Left colon (tissue), 2 donors: ENCODE measurements at places on chromosomes 3 and 15.

- no peak for DNase-seq
Observed at GRCh38 chr3:169581633-169582032, 81.9 kb downstream of the MECOM start.

- DNase-seq: no peak
Observed at GRCh38 chr3:23754215-23754614, 51.5 kb upstream of the UBE2E1 start.

GRCh38 chr3:115638241-115638640 lies 14.9 kb downstream of the GAP43 start:
- DNase-seq: no peak

GRCh38 chr3:155548195-155548594 lies 196.7 kb downstream of the PLCH1 start:
- DNase-seq: no peak

- no peak for DNase-seq
Observed at GRCh38 chr15:35722501-35722900, 176.5 kb upstream of the DPH6 start.

DNA sequence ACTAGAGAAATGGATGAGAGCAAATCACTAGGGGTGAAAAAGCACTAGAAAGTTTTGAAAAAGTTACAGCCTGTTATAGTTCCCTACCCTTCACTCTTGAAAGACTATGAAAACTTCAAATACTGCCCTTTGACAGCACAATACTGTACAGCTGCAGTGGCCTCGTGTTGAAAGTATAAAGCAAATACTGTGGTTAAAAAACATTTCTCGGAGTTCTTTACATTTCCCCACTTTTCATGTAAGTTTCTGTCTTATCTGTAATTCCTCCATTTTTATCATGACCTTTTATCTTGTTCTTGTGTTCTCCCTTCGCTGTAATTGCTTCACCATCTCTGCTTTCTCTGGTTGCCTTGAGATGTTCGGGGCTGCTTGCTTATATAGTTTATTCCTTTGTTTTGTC lies 423.8 kb upstream of the CFAP20DC start:
- DNase-seq: no peak

DNA sequence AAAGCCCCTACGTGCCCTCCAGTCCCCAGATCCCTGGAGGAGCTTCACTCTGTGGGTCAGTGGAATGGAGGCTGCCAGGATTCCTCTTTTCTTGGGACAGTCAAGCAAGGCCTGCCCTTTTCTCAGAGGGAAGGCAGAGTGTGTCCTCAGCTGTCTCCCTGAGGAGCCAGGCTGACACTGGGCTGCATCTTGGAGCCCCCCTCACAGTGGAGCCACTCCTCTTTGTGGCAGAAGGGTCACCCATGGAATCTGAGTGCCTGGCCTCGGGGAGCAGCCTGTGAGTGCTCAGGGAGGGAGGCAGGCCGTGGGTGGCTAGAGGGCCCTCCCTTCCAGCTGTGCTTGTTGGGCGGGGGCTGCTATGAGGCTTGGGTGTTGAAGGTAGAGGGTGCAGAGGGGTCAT lies 41.2 kb downstream of the BOC start:
- no peak for DNase-seq

GRCh38 chr15:70147178-70147760 lies 49.6 kb upstream of the TLE3 start:
- DNase-seq: no peak

DNA sequence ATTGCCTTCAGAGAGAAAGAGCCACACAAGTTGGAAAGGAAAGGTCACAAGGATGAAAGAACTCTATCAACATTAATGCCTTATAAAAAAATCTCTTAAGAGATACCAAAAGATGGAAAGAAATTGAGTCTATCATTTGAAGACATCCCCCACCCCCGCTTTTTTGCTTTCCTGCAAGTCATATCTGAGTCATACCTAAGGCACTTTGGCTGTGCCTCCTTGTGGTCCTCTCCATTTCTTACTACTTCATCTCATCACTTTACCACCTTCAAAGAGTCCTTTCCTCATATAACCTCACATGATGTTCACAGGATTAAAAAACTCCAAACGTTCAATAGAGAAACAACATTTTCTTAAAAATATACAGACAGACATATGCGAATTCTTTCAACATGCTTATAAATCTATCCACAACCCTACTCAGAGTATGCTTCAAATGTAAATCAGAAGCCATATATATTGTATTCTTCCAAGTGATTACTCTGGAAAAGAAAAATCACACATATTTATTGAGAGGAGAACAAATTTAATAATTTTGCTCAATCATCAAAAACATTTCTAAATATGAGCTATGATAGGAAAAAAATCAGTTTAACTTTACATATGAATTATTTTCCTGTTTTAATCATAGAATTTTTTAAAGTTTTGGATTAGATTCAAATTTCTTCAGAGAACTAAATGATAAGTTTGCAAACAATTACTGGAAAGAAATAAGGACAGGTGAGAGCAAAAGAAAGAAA lies 1003.9 kb upstream of the CFAP20DC start:
- no peak for DNase-seq

DNA sequence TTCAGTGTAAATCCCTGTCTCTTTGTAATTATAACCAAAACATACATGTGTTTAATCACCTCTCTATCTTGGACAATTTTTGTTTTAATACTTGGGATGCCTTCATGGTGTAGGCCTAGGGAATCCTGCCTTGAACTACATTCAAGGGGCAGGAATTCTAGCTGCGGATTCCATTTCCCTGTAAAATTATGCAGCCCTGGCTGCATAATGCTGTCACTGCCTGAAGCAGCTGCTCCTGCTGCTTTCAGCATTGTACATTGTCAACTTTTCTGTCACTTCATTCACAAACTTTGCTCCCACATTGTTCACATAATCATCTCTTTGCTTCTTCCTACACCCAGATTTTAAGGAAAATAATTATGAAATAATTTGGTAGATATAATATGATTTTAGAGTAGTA lies 638.7 kb downstream of the RBMS3 start:
- DNase-seq: no peak

GRCh38 chr3:26018889-26019288 lies 229.0 kb downstream of the OXSM start:
- no peak for DNase-seq

GRCh38 chr3:165336786-165337185 lies 140.6 kb upstream of the SLITRK3 start:
- no peak for DNase-seq

DNA sequence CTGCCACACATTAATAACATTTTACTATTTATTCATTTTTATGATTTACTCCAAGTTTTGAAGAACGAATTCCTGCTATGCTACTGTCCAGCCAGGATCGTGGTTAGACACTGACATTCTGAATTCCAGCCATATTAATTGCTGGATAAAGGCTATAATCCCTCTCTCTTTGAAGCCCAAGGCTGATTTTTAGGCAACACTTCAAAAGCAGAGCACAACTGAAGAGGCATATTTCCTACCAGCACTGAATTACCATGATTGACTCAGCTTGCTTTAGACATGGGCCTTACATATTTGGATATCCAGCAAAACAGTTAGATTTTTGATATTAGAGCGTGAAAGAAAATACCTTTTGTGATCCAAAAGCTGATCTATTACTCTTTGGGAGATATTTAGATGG lies 205.0 kb downstream of the ZIC1 start:
- DNase-seq: no peak

- no peak for DNase-seq
Observed at GRCh38 chr3:47603332-47603731, 24.7 kb upstream of the CSPG5 start.

- DNase-seq: peak; percentile 8
Observed at GRCh38 chr3:3998140-3998922, 199.1 kb downstream of the LRRN1 start.

DNA sequence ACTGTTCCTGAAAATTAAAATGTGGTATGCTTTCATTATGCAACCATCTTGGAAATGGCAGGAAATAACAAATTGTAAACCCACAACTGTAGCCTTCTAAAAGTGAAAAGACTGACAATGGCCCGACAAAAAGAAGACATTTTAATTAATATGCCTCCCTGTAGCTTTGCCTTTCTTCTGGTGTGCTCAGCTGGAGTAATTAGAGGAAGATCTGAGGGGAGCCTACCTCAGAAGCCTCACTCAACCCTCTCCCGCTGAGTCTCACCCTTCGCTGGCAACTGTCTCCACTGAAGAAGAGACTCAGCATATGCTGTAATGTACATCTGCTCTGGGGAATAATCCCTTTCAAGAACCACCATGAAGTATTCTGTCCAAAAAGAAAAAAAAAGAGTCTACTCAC lies 104.7 kb upstream of the SETMAR start:
- DNase-seq: no peak

GRCh38 chr3:9884555-9885165 lies 4.6 kb upstream of the CIDEC start:
- DNase-seq: no peak

DNA sequence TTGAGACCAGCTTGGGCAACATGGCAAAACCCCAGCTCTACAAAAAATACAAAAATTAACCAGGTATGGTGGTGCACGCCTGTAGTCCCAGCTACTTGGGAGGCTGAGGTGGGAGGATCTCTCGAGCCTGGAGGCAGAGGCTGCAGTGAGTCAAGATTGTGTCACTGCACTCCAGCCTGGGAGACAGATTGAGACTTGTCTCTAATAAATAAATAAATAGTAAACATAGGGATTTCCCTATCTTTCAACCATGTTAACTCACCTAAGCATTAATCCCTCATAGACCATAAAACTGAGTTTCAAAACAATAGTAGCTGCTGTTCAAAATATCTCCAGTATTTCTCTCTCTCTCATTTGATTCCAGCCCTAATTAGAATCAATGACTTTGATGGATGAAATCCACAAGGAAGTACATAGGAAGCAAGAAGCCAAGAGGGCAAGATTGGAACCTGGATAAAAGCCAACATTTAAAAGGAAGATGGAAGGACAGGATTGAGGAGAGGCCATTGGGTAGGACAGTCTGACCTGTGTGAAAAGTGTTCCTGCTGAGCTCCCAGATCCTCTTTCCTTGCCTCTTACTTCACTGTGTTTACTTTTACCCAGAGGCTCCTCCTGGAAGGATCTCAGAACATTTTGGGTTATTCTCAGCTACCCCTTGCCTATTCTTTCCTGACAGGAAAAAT lies 12.4 kb upstream of the TTBK2 start:
- DNase-seq: no peak
